ENCODE measurements at places on chromosomes 11 and 22.

DNA sequence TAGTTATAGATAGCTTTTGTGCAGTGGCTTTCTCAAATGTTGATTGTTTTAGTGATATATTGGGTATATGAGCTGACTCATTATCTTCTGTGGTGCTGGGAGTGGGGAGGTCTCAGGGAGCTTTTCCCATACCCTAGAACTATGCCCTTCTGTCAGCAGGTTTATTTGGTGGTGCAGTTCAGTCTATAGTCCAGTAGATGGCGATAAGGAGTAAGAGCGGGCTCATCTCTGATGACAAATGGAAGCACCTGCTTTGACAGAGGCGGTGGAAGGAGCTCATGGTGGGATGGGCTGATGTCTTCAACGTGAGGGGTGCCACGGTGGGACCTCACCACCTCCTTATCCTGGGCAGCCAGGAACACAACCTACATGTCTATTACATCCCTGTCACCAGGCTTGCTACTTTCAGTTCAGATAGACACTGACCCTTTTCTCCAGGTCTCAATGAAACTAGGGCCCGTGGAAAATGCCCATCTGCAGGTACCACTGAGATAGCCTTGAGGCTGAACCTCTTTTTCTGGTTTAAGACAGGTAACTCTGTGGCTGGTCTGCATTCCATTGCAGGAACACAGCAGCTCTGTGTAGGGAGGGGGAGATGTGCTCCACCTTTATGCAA is 13.0 kb upstream of the OR6A2 start:
- DNase-seq, result peak; percentile 24

GRCh38 chr11:95923439-95923727 is 524 bp downstream of the MTMR2 start:
- no peak for DNase-seq

DNA sequence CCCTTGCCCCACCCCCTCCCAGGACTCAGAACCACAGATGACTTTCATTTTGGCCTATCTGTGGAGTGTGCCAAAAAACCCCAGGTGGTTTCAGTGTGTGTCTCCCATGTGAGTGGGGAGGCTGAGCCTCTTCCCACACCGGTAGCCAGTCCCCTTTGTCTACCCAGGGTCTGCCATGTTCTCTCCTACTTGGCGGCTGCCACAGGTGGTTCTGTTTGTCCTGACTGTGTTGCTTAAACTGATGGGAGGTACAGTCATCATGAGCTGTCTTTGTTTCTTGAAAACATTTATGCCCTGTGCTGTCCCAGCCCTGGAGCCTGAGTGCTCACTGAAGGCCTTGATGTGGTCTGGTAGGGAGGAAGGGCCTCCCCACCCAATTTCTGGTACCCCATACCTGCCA is 39.7 kb upstream of the SUSD2 start:
- DNase-seq, result no peak

DNA sequence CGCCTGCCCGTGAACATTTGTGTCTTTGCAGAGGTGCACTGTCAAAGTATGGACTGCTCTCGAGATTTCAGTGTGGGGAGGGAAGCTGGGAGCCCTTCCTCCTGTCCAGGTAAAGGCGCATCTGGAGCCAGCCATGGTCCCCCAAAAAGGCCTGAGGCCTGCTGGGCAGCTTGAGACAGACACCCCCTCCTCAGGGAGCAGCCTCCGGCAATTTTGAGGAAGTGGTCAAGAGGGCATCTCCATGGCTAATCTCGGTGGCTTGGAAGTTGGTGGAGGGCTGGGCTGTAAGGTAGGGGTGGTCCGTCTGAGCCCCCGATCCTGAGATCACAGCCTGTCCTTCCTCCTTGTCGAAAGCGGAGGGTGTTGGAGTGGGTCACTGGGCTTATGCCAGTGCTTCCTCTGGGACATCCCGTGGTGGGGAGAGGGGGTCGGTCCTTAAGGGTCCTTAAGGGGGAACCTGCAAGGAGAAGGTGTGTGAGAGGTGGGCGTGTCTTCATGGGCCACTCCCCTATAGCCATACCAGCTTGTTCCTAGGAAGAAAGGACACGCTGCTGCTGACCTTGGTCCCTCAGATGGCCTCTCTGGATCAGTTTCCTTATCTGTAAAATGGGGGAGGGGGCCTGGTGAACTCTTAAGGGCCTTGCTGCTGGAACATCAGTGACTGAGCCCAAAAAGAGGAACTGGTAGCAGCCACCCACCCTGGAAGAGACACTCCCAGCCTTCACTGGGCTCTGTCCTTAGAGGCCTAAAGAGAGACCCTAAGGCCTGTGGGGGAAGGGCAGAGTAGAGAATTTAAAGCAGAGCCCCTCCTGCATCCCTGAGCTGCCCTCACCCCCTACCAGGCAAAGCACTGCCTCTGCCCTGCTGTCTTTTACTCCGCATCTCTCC is 2.6 kb downstream of the KCNC1 start:
- no peak for DNase-seq

- no peak for DNase-seq
Measured at GRCh38 chr11:57341250-57341808, 3.2 kb downstream of the P2RX3 start.

DNA sequence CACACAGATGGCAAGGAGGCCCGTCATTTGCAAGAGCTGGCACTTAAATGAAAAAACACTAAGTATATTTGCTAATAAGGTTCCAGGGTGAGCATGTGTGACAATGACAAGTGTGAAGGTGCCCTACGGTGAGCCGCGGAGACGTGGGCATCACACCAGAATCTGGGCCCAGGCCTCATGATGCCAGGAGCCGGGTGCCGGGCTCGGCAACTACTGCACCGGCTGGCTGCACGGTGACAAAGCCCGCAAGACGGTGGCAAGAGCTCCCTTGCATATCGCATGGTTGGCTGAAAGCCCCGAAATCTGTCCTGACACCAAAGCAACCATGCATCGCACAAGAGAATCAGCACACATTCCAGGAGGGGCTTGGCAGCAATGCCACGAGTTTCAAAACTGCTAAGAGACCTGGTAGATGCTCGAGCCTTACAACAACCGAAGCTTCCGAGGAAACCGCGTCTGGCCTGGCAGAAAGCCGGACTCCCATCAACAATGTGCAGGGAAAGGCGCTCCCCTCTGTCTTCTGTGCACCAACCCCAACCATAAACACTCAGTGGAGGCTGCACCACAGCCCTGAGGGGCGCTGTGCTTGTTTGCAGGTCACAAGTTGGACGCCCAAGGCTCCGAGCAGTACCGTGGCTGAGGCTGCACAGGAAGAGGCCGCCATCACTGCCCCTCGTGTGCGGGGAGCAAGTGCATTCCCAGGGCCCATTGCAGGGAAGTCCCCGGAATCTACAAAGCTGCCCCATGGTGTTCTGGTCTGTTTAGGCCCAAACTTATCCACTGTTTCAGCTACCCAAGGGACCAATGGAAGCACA is 339.7 kb downstream of the CTTN start:
- DNase-seq, result no peak

DNA sequence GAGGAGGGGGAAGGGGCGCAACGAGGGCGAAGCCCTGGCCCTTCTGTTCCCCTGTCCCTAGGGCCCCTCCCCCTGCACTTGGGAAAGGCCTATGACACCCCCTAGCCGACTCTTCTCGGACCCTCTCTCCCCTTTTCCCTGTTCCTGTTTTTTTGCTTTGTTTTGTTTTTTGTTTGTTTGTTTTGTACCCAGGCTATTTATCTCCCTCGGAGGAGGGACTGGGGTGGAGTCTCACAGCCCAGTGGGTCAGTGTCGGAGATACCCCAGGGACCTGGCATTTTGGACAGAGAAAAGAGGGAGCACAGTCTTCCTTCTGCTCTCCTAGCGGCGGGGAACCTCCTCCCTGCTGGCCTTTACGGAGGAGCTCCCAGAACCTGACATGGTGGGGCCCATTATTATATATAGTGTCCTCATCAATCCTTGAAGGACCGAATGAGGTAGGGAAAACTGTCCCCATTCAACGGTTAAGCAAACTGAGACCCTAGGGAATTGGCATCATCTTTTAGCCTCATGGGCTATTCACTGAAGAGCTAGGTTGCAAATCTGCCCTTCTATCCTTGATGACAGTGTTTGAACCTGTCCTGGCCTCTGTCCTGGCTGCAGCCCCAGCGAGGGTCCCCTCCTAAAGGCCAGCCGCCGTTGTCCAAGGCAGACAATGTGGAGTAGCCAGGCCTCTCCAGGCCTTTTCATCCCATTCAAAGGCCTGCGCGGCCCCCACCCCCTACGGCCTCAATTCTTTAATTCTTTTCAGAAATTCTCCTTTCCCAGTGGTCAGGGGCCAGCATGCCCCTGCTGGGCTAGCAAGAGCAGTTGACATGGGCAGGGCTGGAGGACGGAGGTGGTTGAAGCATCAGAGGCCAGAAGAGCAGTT is 911 bp downstream of the EMID1 start:
- DNase-seq, result no peak

DNA sequence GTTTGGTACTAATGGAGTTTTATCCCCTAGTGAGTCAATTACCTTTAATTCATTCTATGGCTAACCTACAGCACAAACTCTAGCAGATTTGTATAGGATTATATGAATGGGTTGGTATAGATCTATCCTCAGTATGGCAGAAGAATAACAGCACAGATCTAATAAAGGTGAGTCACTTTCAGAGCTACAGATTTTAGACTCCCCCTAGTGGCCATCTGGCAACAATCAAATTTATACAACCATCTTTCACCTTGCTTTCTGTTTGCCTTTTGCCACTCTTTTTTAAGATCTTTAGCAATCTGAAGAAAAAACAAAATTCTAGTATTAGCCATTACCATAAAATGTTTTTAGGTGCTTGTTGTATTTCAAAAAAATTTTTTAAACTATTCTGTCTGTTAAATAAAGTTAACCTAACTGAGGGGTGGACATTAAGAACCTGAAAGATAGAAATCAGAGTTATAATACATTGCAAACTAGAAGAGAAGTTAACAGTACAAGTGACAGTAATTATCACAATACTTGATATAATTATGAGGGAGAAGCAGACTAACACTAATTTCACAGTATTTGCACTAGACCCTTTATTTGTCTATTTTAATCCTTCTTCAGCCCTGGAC is 25.8 kb downstream of the DDIAS start:
- DNase-seq, result peak; percentile 23

DNA sequence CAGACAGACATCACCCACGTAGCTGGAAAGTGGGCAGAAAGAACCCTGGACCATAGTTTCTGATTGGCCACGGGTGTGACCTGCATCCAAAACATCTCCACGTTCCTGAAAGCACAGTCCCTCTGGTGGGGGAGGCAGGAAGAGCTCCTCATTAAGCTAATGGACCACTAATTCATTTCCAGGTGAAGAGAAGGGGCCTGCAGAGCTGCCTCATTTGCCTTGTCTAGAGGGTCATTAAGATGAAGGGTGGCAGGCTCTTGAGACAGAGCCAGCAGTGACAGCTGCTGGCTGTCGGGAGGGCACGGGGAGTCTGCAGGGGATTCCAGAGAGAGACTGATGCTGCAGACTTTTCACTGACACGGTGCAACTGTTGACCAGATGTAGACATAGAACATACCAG is 149.6 kb upstream of the OPCML start:
- no peak for DNase-seq

- no peak for DNase-seq
Measured at GRCh38 chr11:74535371-74536160, 42.0 kb upstream of the LIPT2 start.

DNA sequence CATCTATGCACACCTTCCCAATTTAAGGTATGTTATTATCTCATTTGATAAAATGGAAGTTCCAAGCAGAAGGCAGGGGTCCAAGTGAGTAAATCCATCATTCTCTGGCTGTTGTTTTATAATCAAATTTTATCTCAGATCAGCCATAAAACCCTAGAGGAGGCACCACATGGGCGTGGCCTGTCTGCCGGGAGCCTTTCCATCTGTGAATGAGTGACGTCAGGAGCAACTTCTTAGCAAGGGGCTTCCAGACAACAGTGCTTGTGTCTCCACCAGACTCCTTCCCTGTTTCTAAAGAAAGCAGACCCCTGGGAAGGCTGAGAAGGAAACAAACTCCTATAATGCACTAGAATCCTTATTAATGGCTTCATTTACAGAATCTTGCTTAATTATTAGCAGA is 13.5 kb downstream of the SEZ6L start:
- no peak for DNase-seq

- DNase-seq, result peak; percentile 47
Measured at GRCh38 chr22:37020192-37020479, 594 bp downstream of the MPST start.

DNA sequence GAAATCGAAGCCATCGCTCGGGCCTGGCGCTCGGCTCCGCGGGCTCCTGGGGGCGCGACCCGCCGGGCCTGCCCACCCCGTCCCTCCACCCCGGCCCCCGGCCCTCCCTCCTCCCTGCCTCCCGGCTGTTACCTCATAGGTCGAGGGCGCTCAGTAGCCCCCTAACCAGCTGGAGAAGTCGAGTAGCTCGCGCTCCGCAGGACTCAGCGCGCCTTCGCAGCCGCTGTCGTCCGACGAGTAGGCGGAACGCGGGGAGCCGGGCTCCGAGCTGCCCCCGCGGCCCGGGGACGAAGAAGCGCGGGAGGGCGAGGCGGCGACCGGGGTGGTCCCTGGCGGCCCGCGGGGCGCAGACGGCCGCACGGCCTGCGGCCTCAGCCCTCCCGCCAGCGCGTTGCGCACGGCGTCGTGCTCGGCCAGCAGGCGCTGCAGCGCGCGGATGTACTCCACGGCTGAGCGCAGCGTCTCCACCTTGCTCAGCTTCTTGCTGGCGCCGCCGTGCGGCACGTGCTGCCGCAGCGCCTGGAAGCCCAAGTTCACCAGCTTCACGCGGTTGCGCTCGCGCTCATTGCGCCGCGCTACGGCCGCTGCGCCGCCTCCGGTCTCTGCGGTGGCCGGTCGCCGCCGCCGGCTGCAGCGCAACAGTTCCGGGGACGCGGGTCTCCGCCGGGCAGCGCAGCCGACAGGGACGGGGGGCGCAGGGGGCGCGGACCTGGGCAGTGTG is 627 bp downstream of the ASCL2 start:
- DNase-seq, result peak; percentile 69

DNA sequence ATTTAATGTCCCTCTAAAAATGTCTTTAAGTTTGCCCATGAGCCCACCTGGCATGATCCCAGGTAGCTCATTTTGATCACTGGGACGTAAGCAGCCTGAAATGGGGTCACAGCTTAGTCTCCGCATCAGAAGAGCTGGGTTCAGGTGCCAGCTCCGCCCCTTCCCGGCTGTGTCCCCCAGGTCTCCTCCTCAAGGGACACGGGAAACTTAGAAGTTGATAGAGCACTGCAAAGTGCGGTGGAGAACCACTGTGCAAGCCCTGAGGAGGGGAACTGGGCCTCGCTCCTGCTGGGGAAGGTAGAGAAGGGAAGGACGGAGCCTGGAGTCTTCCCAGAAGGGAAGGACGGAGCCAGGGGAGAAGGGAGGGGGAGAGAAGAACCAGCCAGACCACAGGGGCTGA is 7.7 kb downstream of the TOM1 start:
- no peak for DNase-seq

GRCh38 chr22:50267591-50268390 is 2.4 kb downstream of the MAPK11 start:
- peak; percentile 26 for DNase-seq

- peak; percentile 30 for DNase-seq
Measured at GRCh38 chr22:28808716-28809355, 8.5 kb upstream of the XBP1 start.

- no peak for DNase-seq
Measured at GRCh38 chr11:13859892-13860291, 102.6 kb upstream of the SPON1 start.

GRCh38 chr11:33656768-33657167 is 43.9 kb downstream of the C11orf91 start:
- DNase-seq, result no peak

GRCh38 chr11:131219646-131220045 is 150.8 kb upstream of the NTM start:
- no peak for DNase-seq

- no peak for DNase-seq
Measured at GRCh38 chr11:6415797-6416196, 3.1 kb downstream of the APBB1 start.
